ENCODE measurements at places on chromosomes 1 and 21.

DNA sequence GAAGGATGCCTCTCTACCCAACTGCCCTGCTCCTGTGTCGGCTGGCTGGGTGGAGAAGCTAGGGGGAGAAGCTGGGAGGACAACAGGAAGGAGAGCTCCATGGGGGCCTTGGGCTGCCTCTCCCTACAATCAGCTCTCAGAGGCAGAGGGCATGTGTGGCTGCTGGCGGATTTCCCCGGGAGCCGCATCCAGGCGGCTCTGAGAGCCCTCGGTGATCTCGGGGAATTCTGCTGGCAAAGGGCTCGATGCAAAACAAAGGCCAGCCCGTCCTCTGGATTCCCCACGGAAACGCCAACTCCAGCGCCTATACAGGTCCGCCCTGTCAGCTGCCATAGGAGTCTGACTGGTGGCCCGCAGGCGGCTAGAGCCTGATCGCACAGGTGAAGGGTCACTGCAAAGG, 26.4 kb upstream of the EVA1B start:
- DNase-seq: no peak

DNA sequence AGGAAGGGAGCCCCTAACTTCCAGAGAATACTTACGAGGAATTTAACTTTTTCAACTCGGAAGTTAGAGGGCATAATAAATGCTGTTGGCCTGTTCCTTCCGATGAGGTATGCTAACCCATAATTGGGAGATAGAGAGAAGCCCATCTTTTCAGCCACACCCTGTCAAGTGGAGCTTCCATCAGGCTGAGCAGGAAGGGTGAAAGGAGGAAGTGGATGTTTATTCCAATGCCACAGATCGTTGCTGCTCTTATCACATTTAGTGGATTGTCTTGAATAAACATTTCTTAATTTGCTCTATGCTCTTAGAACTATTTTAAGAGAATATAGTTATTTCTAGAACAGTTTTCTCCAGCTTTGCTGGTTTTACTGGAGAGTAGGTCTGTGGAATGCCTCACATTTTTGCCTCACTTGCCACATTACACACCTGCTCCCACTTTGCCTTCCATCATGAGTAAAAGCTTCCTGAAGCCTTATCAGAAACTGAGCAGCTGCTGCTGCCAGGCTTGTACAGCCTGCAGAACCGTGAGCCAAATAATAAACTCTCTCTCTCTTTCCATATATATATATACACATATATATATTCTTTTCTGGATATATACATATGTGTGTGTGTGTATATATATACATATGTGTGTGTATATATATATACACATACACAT, 60.0 kb upstream of the RGS21 start:
- DNase-seq: no peak

DNA sequence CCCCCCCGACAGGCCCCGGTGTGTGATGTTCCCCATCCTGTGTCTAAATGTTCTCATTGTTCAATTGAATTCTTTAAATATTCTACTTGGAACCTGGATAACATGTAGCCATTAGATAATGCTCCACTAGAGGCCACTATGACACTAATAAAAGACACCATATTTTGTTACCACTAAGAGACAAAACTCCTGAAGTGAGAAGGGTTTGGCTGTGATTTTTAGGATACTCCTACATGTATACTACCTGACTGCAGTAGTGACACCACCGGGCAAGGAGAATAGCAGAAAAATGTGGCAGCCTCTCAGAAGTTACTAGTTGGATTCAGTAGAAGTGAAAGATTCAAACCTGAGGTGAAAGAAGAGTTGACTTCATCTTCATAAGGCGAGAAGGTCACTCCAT, 36.0 kb downstream of the F5 start:
- DNase-seq: no peak

DNA sequence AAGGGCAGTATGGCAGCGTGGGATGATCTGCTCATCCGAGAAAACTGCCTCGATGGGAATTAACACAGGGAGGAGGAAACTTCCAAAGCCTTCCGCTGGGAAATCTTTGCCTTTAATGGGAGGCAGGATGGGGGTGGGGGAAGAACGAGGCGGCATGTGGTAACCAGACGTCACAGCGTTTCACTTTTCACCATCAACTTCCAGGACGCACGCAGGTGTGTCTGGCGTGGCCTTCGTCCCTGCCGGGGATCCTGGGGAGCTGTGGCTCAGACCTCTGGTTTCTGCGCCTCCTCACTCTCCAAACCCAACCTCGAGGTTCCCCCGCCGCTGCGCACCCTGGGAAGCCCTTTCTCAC, 282 bp downstream of the RSPH1 start:
- no peak for DNase-seq

DNA sequence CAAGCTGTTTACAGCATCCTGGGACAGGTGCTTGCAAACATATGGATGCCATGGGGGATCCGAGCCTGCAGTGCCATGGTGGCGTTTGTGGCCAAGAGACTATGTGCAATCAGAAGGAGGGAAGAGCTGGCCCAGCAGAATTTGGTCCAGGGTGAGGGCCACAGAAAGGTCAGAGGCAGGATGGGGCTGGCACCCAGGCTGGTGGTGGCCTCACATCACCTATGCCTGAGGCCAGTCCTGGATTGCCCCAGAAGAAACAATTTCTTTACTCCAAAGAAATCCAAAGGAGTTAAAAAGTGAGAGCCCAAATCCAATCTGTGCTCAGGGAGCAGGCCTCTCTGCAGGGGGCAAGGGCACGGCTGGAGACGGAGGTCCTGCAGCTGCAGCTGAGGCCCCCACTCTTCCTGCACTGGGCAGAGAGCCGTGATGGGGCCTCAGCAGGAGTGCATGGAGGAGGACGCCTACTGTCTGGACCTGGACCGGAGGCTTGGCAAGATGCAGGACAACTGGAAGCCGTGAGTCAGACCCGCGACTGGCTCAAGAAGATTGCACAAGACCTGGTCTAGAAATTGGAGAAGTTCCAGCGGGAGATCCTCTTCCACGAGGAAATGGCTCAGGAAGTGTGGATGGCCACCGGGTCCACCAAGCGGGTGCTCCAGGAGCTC, 163.5 kb downstream of the RYR2 start:
- DNase-seq: no peak

DNA sequence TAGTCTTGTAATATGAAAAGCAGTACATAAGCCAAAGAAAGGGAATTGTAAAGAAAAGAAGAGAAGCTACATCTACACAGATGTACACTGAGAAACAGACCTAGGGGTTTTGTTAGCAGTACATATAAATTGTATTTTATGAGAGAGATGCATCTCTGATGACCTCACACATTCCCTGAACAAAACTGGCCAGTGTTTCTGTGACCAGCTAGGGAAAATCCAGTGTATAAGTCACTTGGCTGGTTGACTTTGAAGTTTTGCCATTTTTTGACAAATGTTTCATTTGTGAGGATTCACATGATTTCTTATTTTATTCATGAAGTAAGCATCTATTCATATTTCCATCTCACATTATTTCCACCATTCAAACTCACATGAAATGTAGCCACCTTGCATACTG, 28.3 kb upstream of the DYNLT5 start:
- no peak for DNase-seq

DNA sequence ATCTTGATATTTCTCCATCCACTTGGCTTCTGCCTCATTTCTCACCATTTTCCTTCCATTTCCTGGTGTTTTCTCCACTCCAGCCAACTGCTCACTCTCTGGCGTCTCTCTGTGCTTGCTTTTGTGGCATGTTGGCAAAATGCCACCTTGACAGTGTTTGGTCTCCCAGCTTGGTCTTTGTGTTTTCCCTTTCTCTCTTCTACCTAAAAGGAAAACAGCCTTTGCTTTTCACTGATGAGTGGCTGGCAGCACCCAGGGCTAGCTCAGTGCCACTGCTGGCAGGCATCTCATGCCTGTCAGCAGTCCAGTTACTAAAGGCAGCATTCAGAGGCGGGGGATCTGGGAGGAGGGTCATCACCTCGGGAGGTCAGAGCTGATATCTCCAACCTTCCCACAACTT, 55.3 kb upstream of the DSCAM start:
- no peak for DNase-seq
